Skin of body (tissue), 3 donors: ENCODE measurements at places on chromosomes 4 and X. TPM values are rescaled to one million over a fixed set of nuclear protein-coding genes. Genes with fewer than 3 reads are reported as not detected.

- no peak for DNase-seq
Measured at GRCh38 chr4:56099378-56099786, 150.6 kb downstream of the CEP135 start.

- DNase-seq = no peak
Measured at GRCh38 chr4:105909787-105910281, 14.6 kb downstream of the NPNT start.

DNA sequence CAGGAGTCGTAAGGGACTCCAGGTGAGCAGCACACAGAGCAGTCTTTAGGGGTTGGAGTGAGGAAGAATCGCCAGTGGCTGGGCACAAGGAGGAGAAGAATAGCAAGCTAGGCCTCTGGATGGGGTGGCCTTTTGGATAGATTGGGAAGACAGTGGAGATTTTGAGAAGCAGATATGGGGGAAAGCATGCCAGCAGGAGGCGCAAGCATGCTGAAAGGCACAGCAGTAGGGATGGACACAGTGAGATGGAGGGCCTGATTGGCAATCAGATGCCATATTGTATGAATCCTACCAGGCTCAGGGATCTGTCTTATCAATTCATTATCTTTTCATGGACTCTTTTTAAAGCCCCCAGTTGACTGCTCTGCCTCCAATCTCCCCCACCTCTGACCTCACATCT is 60.4 kb upstream of the MAGEA4 start:
- no peak for DNase-seq

- DNase-seq = no peak
Measured at GRCh38 chr4:10111067-10111801, 5.4 kb downstream of the WDR1 start.

DNA sequence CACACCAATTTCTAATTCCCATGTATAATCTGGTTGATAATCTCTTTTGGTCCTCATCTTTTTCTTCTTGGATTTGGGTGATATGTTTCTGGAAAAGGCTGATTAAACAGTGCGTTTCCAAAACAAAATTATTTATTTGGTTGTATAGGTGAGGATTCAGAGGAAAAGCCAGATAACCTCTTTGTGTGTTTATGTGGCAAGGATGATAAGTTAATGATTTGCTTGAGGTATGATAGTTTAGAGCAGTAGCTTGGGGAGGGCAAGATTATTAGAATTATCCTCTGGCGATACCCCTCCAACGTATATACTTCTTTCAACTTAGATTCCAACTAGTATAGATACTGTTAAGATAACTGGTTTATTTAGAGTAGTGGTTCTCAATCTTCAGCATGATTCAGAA is 53.3 kb downstream of the SLC4A4 start:
- DNase-seq = no peak

- no peak for DNase-seq
Measured at GRCh38 chrX:48826135-48826875, at the start of gene ERAS. ERAS (plus strand) TSS chrX:48826513; CDS start chrX:48829124, 2,611 bp downstream.

DNA sequence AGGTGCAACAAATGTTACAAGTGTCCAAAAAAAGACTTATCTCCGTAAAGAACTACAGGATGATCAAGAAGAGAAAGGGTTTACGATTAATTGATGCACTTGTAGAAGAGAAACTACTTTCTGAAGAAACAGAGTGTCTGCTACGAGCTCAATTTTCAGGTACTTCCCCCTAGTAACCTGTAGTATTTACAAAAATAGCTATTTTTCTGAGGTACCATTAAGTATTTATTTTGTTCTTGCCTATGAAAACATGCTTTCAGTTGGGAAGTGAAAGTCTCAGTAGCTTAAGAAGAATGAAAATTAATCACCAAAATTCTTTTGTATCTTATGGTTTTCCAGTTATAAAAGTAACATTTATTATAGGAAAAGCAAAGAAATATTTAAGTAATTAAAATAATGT is 5.9 kb downstream of the THAP9 start:
- DNase-seq = no peak

The TLR1 gene
- 12.6 TPM for total RNA-seq

The GAGE12F gene
- total RNA-seq = not detected

The RHOH gene
- 1.7 TPM for total RNA-seq

The ARSJ gene
- 11.6 TPM for total RNA-seq
